Stimulated activated CD4-positive, alpha-beta T cell treated with anti-CD3 and anti-CD28 coated beads, Interleukin-1b, Interleukin-23, amount 100 ng/mL, for 4 hours (primary cell): ENCODE measurements at places on chromosomes 7 and 10.

DNA sequence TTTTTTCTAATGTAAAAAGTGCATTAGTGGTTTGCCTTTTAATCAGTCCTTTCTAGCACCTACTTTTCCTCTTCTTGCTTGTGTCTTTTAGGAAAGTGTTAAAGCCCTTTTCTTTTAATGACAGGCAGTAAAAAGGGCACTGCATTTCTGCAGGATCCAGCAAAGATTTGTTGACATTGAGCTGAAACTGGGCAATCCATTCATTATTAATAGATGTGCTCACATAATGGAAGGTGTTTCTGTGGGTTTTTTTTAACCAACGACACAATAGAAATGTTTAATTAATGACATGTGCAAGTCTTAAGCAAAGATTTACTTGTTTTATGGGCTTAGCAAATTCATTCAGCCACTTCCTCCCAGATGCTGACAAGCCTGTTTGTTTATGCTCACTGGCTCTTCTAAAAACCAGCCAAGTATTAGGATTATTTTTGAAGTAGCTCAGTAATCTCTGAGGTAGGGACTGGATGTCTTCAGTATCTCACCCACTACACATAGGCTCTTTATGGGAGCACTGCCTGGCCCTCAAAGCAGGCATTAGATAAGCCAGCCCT is 1201.1 kb downstream of the SORCS1 start:
- no peak for DNase-seq

GRCh38 chr7:43166686-43167085 is 54.2 kb downstream of the HECW1 start:
- no peak for DNase-seq

GRCh38 chr7:5450549-5451327 is 27.1 kb upstream of the TNRC18 start:
- no peak for DNase-seq

DNA sequence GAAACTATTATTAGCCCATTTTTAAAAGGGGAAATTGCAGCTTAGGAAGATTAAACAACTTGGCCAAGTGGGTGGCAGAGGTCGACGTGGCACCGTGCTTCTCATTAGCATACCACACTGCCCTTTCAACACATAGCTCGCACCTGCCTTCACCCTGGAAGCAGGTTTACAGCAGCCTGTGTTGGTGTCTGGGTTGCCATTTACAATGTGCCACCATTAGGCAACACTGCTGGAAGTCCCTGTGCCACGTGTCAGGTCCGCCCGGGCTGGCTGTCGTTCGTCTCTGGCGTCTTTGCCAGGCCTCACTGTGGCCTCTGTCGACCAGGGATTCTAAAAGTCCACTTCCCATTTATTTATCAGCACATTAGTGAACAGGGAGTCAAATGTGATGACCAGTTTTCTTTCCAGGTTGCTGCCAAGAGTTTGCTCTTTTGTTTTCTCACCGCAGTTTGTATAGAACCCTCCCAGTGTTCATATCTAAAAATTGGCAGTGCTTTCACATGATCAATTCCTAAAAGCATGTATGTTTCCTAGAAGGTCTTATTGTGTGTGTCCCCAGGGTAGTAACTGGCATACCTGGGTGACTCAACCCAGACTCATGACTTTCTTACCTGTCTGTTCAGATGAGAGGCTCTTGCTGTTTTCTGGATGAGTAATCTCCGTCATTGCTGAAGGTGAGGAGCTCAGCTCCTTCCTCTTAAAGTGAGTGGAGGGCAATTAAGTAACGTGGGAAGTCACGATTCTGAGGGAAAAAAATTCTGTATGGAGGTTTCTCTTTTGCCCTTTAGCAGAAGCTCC is 9.2 kb downstream of the INSIG1 start:
- DNase-seq = no peak

GRCh38 chr7:47690902-47691558 is 109.1 kb upstream of the TNS3 start:
- no peak for DNase-seq

- DNase-seq = no peak
These were observed 79.9 kb upstream of the RHEB start for GRCh38 chr7:151599401-151600227.

DNA sequence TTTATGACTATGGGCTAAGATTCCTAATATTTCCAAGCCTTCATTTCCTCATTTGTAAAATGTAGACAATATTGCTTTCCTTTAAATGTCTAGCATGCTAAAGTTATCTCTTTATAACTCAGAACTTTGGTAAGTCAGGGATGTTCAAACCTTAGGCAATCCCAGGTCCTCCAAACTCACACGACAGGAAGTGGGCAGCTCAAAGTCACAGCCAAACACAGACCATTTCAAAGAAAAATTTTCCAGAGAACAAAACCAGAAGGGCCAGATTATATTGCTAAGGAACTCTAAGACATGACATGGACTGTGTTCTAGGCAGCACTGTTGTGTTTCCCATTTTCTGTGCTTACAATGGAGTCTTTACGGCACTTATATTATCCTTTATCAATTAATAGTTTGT is 87.8 kb upstream of the DYNC1I1 start:
- DNase-seq = no peak

- DNase-seq = no peak
These were observed 548 bp upstream of the BNIP3 start for GRCh38 chr10:131982185-131982756.

- DNase-seq = no peak
These were observed 137.9 kb upstream of the CCDC6 start for GRCh38 chr10:60044242-60044641.

DNA sequence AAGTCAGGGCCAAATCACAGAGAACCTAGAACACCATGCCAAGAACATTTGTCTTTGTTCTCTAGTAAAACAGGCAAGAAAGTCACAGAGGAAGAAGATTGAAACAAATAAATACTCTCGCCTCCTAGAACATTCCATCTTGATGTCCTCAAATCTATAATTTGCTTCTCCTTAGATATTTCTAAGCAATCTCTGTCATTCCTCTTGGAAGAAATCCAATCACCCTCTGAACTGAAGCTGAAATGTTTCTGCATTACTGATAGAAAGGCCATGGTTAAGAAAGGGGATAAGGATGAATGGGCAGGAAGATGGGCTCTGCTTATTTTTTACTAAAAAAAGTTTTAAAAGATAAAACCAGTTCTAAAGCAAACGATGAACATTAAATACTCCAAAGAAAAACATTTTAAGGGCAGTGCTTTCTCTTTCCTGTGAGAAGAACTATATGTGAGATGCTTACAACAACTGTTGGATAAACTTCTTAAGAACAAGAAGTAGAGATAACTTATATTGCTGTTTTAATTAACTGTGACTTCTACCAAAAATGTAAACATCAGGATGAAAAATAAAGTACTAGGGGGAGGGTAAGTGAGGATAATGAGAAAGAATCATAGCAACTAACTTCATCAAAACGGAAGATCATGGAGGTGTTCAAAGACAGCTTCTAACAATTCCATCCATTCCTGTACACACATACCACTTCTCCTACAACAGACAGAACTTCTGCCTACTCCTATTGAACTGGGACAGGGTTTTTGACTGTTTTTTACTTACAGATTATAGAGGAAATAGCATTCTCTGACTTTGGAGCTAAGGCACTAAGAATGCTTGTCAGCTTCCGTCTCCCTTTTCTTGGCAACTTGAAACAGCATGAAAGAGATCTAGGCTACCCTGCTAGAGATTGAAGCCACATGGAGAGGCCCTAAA is 153.0 kb upstream of the LRRTM3 start:
- no peak for DNase-seq

DNA sequence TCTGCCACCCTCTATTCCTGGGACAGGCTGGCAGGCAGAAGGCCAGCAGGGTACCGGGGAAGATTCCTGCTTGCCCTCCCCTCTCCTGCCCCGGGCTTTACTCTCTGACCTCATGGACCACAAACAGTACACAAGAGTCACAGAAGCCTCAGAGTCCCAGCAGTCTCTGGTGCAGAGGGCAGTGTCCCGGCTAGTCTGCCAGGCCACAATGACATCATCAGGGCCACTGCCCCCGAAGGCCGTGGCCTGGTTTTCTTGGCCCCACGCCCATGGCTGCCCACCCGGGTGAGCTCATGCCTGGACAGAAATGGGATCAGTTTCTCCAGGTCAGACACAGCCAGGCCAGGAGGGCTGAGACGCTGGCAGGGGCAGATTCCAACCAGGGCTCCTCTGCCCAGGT is 91.9 kb downstream of the MYL10 start:
- no peak for DNase-seq

DNA sequence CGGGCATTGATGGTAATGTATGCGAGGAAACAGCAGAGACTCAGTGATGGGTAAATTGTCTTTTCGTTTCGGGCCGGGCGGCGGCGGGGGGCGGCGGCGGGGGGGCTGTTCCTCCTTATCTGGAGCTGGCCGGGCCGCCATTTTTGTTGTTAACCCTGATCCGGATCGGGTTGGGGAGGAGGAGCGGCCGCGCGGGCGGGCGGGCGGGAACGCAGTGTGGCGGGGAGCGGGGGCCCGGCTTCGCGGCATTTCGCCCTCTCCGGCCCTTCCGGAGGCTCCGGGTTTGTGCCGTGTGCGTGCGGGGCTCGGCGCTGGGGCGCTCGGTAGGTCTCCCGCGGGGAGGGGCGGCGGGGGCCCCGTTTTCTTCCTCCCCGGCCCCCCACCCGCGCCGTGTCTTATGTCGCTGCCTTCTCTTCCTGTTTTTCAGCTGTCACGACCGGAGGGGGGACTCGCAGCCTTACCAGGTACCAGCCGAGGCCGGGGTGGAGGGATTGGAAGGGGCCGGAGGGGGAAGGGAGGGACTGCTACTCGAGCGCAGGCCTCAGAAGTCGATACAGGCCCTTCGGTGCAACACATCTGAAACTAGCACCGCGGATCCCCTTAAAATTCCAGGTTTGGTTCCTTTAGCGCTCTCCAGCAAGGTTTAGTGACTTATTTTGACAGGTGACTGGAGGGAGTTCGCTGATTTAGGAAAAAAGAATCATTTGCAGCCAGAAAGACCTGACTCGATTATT is 820 bp downstream of the WAC start:
- DNase-seq = peak; percentile 50

- no peak for DNase-seq
These were observed 205.3 kb downstream of the HTR7 start for GRCh38 chr10:90652519-90652918.

DNA sequence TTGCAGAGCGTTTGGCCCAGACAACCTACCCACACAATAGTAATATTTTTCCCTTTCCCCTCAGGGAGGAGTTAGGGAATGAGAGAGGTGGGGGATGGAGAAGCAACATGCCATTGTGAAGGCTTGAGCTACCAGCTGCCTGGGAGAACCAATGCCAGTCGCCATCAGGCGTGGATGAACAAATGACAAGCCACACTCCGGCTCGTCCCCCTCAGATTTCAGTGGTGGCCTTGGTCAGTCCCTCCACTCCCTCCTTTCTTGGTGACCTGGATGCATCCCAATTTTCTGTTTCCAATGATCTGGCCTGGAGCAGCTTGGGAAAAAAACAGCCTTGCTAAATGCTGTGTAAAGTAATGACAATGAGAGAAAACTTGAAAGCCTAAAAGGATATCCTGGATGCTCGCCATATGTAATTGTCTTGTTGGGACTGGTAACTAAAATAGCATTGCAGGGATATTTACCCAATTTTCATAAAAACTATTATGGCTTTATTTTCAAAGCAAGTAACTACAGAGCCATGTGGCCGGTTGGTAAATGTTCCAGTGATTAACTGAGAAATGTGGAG is 110.7 kb downstream of the ICA1 start:
- no peak for DNase-seq

DNA sequence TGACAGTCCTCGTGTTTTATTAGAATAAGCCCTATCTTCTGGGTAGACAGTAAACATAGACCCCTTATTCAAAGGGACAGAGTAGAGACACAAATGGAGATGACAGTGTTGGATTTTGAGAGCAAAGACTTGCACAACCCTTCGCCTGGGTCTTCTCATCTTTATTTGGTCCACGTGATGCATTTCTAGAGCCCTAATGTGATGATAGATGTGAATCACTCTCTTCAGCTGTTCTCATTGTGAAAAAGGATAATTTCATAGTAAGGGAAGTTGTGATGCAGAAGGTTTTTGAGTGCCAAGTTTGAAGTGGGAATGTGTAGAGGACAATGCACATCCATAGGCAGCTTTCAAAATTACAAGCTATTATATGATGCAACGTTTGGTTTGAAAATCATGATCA is 86.3 kb downstream of the CREB5 start:
- no peak for DNase-seq

GRCh38 chr7:152574892-152575548 is 100.9 kb downstream of the XRCC2 start:
- DNase-seq = no peak

- DNase-seq = no peak
These were observed 61.0 kb upstream of the SFMBT2 start for GRCh38 chr10:7471720-7472367.

DNA sequence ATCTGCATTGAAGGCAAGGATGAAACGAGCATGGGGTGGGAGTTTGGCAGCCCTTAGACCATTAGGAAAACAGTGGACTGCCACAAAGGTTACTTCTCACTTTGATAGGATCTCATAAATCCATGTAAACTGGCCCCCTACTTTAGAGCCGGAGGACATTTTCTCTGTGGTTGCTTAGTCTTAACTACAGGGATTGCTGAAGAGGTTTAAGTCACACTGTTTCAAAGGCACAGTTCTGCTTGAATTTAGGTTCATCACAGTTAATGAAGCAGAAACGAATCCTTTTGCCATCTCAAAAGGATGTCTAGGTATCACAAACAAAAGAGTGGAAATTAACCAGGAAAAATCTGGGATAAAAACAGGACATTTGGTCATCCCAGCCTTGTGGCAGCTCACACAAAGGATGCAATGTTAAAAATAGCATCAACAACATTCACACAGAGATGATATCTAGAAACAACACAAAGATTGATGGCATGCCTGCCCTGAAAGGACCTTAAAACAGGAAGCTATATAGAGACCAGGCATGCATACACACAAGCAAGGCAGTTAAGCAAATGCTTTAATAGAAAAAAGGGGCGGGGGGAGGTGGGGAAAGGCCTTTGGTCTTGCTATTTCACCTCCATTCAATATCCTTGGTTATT is 74.0 kb downstream of the DOCK4 start:
- DNase-seq = no peak

- no peak for DNase-seq
These were observed 176.3 kb upstream of the LRGUK start for GRCh38 chr7:133950855-133951254.

DNA sequence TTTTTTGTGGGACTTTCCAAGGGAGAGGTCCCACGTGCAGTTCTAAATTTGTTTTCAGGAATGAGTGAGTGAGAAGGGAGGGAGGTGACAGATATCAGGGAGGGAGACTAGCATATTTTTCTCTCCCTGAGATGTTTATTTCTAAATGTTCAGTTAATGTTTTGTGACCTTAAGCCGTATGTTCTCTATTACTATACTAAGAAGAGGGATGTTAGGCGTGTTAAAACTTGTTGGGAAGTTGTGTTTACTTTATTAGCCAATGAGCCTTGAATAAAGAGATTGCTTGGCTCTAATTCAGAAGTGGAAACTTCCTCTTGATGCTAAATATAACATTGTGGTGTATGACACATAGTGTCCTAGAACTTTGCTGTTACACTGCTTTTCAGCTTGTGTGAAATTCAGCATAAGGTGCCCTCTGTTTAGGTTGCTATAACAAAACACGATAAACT is 37.3 kb downstream of the DNAH11 start:
- DNase-seq = no peak

- no peak for DNase-seq
These were observed 48.7 kb upstream of the RELN start for GRCh38 chr7:104038136-104038535.
